ENCODE measurements at places on chromosomes 16 and 17. TPM values are rescaled to one million over a fixed set of nuclear protein-coding genes. Genes with fewer than 3 reads are reported as not detected.

- no peak for DNase-seq
Observed at GRCh38 chr17:43892647-43892952, 14.7 kb downstream of the MPP2 start.

DNA sequence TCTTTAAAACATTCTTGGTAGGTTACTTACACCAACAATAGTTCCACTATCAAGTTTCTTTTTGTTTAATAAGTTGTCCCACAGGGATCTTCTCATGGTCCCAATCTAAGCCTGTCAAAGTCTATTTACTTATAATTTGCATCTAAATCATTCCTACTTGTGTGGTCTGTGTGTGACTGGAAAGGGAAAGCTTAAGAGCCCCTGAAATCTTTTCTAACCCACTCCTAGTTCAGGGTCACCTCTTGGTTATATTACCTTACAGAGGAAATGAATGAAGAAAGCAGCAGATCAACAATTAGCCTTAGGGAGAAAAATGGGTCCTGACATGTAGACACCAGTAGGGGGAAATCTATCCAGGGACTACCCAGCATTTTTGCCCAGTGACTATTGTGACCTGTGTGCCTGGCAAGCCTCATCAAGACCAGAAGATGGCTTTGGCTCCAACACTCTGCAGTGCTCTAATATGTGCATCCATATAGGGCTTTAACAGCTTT is 110.4 kb upstream of the HAS3 start:
- DNase-seq, result no peak

DNA sequence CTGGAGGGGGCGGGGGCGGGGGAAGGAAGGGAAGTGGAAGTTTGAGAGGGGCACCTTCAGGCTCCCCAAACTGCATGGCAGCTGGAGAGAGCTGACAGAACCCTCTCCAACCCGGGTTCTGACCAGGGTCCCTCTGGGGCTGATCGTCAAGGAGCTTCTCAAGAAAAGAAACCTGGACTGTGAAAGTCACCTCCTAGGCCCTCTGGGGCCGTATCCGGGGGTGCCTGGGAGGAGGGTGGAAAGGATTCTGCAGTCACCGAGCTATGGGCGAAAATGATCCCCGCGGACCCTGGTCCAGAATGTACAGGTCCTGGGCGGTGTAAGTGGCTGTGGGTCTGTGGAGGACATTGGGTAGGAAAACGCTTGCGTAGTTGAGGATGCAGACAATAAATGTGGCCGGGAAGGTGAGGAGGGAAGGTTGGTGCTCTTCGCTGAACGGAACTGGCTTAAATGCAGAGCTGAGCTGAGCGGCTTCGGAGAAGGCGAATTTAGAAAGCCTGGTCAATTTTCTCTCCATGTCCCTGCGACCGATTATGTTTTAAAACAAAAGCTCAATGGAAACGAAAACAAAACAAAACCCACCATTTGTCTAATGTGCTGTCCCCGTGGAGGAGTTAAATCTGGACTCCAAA is 3.6 kb upstream of the LHX1 start:
- DNase-seq, result no peak

GRCh38 chr16:14364386-14365199 is 265.5 kb downstream of the PARN start:
- no peak for DNase-seq

The KCNH4 gene
- 0.06 TPM for total RNA-seq

The PRKCA gene
- 127 TPM for total RNA-seq

- no peak for DNase-seq
Observed at GRCh38 chr16:83888672-83889044, 10.3 kb upstream of the MLYCD start.

DNA sequence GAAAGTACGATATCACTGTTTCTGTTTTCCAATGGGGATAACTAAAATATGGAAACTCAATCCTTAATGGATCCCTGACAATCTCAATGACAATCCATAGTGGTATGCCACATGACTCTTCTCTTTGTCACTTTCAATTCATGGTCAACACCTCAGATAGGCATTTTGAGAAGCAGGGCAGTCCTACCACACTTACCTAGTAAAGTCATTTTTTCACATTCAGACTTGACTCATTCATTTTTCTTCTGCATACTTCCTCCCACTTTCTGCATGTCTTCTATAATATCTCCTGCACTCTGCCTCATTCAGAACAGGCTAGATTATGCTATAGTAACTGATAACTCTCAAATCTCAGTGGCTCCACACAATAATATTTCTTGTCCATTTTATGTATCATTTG is 117.5 kb downstream of the FTO start:
- no peak for DNase-seq

The GNGT2 gene
- total RNA-seq, result 3.4 TPM

DNA sequence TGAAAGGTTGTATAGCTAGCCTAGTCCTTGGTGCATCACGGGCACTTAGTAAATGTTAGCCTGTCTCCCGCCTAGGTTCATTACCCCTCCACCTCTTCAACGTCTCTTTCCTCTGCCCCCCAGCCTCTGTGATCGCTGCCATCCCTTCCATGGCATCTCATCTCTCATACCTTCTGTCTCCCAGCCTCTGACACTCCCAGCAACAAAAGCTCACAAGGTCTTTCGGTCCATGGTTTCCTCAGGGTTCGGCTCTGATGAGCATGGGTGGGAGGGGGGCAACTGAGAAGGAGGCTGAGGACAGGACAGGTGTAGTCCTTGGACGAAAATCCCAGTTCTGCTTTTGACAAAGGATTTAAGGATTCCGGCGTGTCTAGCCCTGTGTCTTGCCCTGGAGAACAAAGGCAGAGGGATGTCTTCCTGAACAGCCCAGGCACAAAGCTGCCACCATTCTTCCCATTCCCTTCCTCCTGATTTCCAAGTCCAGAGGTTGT is 16.7 kb downstream of the CCR7 start:
- DNase-seq, result no peak

DNA sequence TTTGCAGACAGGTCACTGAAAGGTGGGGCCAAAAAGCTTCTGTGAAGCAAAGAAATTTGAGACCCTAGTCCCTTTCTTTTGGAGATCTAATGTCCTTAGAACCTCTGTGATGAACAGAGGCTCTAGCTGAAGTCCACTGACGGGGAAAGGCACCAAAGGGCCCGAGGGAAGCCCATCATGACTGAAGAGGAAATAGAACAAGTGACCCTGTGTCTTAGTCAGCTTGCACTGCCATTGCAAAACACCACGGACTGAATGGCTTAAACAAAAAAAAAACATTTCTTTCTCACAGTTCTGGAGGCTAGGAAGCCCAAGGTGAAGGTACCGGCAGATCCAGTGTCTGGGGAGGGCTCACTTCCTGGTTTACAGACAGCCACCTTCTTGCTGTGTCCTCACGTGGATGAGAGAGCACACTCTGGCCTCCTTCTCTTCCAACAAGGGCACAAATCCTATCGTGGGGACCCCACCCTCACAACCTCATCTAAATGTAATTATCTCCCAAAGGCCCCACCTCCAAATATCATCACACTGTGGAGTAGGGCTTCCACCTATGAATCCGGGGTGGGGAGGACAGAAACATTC is 24.3 kb upstream of the ASGR2 start:
- DNase-seq, result no peak

GRCh38 chr16:58654560-58655214 is 25.1 kb upstream of the CNOT1 start:
- no peak for DNase-seq

The SLC38A8 gene
- not detected for total RNA-seq

The SOST gene
- not detected for total RNA-seq

DNA sequence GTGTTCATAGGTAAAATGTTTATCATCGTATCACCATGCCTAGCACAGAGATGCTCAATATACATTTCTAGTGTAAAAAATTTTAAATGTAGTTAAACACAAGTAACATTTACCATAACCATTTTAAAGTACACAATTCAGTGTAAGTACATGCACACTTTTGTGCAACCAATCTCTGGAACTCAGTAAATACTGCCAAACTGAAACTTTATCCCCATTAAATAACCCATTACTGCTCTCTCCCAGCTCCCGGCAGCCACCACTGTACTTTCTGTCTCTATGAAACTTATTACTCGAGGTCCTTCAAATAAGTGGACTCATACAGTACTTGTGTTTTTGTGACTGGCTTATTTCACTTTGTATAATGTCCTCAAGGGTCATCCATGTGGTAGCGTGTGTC is 29.0 kb downstream of the RMI2 start:
- no peak for DNase-seq

The ATP1B2 gene
- 7.7 TPM for total RNA-seq

The KCNG4 gene
- not detected for total RNA-seq

The HOXB4 gene
- 6.4 TPM for total RNA-seq

The SYNGR2 gene
- total RNA-seq, result 142 TPM

GRCh38 chr17:3510090-3510489 is 34.3 kb downstream of the ASPA start:
- DNase-seq, result no peak

The AOC3 gene
- total RNA-seq, result 125 TPM

DNA sequence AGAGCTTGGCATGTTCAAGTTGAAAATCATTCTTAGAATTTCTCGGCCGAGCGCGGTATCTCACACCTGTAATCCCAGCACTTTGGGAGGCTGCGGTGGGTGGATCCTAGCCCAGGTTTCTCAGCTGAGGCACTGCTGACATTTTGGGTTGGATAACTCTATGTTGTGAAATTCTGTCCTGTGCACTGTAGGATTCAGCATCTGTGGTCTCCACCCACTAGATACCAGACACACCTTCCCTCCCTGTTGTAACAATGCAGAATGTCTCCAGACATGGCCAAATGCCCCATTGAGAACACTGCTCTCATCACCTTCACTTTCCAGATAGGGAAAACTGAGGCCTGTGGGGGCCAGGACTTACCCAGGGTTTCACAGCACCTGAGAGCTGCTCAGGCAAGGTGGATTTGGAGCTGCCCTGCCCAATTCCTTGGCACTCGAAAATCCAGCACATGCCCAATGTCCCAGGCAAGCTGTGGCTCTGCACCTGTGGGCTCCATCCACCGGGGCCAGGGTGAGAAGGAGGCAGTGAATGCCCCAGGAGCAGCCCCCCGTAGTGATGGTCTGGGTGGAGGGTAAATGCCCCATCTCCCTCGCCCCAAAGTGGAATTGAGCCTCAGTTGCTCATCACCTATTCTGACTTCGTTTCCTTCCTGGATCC is 20.2 kb upstream of the TVP23A start:
- DNase-seq, result no peak

GRCh38 chr17:9488556-9488955 is 87.1 kb downstream of the STX8 start:
- no peak for DNase-seq

GRCh38 chr17:64282753-64283080 is 19.7 kb upstream of the TEX2 start:
- DNase-seq, result peak; percentile 14

The LHX1 gene
- not detected for total RNA-seq

The CAPNS2 gene
- total RNA-seq, result 0.55 TPM

DNA sequence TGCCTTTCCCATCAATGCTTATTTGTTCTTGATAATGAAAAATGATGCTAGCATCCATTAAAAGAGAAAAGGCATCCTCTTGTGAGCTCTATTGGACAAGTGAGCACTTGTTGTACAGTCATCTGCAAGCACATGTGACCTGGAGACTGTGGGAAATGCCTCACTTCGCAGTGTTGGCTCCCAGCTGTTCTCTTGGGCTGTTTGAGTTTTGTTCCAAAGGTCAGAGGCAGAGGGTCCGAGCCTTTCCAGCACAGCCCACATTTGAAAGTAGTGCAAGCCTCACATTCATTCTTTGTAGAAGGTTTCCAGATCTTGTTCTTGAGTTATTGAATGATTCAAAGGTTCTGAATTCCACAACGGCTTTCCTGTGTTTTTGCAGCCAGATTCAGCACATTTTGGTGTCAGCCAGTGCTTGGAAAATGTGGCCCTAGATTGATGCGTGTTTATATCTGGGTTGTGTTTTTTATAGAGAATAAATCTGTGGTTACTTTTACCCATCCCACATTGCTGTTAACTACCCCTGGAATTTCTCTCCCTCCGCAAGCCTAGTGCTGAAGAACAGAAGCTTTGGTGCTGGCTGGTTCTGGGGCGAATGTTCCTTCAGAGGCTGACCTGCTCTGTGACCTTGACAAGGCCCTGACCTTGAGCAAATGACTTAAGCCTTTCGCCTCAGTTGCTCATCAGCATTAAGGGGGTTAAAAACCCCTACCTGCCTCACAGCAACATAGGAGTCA is 49.8 kb downstream of the CDH1 start:
- peak; percentile 38 for DNase-seq

- DNase-seq, result no peak
Observed at GRCh38 chr17:44636562-44636961, 19.7 kb upstream of the MEIOC start.

- no peak for DNase-seq
Observed at GRCh38 chr16:67163164-67163998, 1.2 kb upstream of the HSF4 start.

The RAB11FIP4 gene
- 37.6 TPM for total RNA-seq

- peak; percentile 76 for DNase-seq
Observed at GRCh38 chr16:2532494-2533141, 1.4 kb upstream of the CEMP1 start.

The ZFP3 gene
- total RNA-seq, result 8.7 TPM
